ENCODE measurements at places on chromosomes 2 and 18.

DNA sequence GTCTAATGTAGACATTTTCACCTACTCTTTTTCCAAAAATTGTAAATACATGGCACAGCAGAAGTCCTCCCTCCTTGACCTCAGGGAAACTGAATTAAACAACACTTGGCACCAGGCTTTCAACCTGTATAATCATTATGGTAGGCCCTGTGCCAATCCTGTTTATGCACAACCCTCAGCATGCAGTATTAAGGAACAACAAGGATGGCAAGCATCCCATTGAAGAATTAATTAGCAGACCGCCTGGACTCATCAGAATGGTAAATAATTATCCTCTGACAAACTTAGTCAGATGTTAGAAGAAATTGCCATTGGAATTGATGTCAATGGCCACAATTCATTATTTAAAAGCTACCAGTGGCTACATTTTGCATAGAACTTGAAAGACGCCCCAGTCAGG lies 66.3 kb upstream of the GALNT5 start:
- no peak for DNase-seq

DNA sequence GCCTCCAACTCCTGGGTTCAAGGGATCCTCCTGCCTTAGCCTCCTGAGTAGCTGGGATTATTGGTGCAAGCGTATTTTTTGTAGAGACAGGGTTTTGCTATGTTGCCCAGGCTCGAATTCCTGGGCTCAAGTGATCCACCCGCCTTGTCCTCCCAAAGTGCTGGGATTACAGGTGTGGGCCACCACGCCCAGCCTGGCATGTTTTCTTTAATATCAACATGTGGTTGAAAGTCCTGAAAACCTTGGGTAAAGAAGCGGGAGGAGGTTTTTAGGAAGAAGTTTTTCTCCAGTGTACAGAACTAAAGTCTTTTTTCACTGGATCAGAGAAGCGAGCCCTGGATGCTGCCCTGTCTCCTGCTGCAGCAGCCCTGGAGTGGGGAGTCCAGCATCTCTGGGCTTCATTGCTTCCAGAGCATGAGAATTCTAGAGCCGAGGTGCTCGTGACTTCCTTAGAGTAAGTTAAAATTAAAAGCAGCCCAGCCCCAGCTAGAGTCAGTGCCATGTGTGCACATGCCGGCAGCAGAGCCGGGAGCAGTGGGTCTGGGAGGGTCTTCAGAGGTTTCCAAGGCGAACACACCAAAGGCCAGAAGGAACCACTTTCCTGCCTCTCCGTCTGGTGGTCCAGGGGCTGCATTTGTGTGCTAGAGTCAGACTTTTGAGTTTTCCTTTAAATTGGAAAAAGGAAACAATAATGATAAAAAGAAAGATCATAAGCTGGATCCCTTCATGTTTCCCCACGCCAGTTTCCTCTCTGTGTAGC lies 31.2 kb downstream of the ITGB1BP1 start:
- no peak for DNase-seq

- no peak for DNase-seq
These were observed 876.5 kb downstream of the EPHA4 start for GRCh38 chr2:220695397-220696279.

DNA sequence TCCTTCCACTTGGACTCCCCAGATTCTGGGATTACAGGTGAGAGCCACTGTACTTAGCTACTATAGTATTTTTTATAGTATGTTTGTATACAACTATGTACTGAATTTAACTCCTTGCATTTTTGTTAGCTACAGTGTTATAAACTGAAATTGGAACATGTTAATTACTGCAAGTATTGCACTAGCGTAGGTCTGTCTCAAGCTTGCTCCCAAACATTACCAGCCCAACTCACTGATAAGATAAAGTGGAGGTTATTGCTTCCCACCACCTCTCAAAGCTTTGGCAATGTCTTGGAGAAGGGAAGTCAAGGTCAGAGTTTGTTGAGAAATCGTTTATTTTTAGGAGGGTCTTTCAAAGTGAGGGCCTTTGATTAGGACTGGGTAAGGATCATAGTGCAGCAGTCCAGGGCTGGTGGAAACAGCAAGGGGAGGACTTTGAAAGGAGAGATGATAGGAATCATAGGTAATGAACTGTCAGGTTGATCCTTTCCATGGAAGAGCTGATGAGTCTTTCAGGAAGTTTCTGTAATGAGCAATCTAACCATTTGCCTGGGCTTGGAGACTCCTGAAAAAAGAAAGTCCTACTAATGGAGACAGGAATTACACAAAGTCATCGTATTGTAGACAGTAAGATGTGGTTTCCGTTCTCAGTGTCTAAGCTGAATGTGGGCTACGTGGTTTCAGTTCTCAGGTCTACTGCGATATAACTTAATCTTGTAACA lies 257.1 kb downstream of the MYO3B start:
- DNase-seq, result no peak

DNA sequence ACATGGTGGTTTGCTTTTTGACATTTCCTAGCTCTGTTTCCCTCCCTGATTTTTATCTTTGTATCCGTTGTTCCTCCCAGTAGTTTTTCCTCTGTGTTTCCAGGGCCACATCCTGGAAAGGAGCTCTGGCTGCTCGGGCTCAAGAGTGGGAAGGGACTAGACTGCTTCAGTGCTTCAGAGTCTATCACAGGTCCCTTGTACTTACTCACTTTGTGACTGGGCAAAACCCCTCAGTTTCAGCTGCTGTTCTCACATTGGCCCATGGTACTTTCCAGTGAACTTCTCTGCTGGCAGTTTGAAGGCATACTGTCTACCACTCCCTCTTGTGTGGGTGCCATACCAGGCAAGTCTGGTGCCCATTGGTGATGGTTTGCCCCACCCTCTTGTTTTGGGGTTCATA lies 7.5 kb upstream of the STAMBP start:
- DNase-seq, result no peak

DNA sequence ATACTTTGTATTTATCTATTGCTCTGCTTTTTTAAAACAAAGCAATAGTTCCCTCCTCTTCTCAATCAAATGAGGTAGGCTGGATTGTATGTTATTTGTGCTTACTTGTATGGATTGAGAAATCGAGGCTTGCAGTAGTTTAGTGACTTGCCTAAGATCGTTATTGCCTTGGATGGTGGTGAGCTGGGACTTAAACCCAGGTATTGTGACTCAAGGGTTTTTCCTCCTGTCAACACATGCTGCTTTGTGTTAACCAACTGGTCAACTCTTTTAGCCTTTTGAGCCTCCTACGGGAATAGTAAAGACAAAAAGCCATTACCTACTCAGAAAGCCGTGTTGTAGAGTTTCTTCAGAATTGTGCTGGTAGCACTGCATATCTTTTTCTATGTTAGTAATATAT lies 95.2 kb upstream of the THUMPD2 start:
- no peak for DNase-seq

DNA sequence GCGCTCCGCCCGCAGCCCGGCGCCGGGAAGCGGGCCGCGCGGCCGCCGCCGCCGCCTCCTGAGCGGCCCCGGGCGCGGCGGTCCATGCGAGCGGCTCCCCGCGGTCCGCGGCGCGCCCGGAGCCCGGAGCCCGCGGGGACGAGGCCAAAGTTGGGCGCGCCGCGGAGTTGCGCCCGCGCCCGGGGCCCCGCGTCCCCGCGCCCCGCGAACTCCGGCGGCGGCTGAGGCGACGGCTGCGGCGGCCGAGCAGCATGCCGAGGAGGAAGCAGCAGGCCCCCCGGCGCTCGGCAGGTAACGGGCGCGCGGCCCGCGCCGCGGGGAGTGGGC lies 992 bp downstream of the TSHZ1 start:
- DNase-seq, result peak; percentile 18

DNA sequence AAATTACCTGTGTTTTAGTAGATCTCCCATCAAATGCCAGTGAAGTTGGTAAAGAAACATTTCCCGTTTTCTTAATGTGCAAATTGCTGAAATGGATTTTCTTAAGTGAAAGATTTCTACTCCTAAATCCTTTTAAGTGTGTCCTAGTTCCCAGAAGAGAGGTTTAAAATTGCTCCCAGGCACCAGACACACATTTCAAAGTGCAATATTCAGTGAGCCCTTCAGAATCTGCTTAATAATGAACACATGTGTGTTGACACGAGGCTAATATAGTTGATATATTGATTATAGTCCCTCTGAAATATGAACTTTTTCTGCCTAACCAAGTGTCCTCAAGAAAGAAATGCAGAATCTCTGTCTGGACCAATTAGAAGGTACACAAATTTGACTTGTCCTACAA lies 861.7 kb upstream of the CNTNAP5 start:
- DNase-seq, result no peak

DNA sequence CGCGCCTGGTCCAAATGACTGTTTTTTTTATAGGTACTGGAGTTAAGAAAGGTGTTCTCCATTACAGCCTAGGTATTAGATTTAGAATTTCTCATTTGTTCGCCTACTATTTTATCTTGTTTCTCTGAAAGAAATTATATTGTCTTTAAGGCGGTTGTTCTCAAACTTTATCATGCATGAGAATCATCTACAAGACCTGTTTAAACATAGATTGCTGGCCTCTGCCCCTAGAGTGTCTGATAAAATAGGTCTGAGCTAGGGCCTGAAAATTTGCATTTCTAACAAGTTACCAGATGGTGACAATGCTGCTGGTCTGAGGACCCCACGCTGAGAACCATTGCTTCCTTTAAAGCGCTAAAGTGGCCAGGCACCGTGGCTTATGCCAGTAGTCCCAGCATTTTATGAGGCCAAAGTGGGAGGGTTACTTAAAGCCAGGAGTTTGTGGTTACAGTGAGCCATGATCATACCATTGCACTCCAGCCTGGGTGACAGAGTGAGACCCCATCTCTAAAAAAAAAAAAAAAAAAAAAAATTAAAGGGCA lies 34.0 kb upstream of the RNF138 start:
- no peak for DNase-seq

DNA sequence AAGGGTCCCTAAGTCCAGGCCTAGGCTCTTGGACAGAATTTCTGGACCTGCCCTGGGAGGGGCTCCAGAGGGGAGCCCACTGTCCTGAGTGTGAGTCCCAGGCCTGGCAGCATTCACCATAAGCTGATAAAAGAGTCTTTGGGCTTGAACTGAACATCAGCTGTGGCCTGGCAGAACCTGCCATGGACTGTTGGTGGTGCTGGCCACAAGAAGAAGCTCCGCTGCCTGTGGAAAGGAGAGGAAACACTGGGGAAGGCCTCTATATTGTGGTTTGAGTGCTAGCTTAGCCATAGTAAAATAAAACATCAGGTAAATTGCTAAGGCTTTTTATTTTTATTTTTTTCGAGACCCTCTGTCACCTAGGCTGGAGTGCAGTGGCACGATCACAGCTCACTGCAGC lies 20.9 kb upstream of the BAZ2B start:
- DNase-seq, result no peak

- DNase-seq, result no peak
These were observed 23.4 kb downstream of the LYPD1 start for GRCh38 chr2:132646540-132647108.

DNA sequence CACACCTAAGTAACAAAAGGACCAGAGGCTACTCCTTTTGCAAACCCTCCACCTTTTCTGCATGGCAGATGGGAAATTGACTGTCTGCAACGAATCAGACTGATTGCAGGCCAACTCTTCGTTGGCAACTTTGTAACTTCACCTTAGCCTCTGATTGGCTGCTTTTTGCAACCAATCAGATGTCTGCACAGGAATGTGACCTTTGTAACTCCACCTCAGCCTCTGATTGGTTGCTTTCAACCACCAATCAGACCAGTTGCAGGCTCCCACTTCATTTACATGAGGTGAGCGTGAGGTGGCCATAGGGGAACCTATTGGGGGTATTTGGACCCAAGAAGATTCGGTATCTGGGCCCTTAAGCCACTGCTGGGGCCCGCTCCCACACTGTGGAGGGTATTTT lies 209.0 kb downstream of the EN1 start:
- no peak for DNase-seq

- DNase-seq, result no peak
These were observed 34.7 kb upstream of the STRN start for GRCh38 chr2:37000988-37001556.

- DNase-seq, result no peak
These were observed 1.5 kb downstream of the EPAS1 start for GRCh38 chr2:46298522-46299353.

- DNase-seq, result no peak
These were observed 113.9 kb downstream of the MYO5B start for GRCh38 chr18:50080932-50081560.

DNA sequence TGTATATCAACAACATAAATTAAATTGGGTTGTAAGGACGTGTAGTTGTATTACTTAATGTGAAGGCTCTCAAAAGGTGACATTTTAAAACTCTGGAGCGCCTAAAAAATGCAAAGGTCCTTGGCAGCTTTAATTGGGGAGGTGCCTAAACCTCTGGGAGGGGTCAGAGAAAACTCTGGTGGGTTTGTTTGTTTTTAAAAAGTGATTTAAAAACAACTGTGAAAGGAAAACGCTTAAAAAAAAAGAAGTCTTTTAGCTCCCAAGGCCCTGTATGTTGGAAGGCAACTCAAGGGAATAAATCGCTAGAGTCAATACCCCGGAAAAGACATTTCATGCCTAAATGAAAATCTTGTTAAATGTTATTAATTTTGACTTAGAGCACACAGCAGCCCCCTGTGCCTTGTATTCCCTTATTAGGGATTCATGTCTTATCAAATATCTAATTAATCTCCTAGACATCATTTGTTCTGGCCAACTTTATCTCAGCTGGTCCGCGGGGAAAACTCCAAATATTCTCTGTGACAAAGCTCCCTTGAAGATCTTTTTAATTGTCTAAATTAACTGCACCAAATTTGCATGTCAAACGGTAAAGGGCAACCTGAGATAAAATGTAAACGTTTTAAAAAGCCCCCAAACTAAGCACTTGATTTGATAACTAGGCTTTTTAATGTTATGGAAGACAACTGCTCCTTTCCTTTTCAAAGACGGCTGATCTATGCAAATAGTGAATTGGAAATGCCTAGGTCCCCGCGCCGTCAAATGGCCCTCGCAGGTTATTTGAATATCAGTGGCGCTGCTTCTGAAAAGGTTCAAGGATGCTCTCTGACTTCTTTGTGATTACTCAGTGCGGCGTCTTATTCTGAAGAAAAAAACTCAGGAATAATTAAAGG lies 4.2 kb downstream of the SP9 start:
- DNase-seq, result no peak

DNA sequence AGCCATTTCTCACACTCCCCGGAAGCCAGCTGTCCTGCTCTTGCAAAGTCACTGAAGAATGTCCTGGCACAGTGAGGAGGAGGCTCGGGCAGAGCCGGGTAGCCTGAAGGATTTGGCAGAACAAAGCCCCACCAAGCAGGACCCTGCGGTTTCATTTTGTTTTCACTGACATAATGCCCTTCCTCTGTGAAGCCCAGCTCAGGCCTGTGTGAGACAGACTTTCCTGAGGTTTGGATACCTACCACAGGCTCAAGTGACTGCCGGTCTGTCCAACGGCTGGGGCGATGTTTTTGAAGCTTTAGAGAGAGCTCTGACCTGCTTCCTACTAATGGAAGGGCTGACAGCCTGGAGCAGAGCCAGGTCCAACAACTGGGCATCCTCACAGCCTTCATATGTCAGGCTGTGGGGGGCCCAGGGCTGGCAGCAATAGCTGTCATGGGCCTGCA lies 99.8 kb upstream of the FZD7 start:
- DNase-seq, result no peak

- DNase-seq, result no peak
These were observed 146.7 kb upstream of the EPAS1 start for GRCh38 chr2:46150445-46150955.

DNA sequence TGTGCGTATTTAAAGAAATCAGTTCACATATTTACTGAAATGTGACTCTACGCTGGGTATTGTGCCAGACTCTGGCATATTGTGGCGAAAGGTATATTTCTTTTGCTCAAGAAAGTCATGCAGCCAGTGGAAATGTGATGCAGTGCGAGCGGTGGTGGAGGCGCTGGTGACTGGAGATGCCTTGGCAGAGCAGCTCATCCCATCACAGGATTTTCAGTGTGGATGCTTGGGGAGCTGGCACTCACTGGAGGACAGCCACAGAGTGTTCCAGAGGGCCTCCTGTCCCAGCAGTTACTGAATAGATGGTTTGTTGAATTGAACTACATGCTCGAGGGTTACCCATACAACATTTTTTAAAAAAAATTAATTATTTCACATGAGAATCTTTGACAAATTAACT lies 117.6 kb downstream of the ZNF407 start:
- DNase-seq, result no peak

Measured in NCI-H510A (cell line).